ENCODE measurements at places on chromosomes 16 and 17.

DNA sequence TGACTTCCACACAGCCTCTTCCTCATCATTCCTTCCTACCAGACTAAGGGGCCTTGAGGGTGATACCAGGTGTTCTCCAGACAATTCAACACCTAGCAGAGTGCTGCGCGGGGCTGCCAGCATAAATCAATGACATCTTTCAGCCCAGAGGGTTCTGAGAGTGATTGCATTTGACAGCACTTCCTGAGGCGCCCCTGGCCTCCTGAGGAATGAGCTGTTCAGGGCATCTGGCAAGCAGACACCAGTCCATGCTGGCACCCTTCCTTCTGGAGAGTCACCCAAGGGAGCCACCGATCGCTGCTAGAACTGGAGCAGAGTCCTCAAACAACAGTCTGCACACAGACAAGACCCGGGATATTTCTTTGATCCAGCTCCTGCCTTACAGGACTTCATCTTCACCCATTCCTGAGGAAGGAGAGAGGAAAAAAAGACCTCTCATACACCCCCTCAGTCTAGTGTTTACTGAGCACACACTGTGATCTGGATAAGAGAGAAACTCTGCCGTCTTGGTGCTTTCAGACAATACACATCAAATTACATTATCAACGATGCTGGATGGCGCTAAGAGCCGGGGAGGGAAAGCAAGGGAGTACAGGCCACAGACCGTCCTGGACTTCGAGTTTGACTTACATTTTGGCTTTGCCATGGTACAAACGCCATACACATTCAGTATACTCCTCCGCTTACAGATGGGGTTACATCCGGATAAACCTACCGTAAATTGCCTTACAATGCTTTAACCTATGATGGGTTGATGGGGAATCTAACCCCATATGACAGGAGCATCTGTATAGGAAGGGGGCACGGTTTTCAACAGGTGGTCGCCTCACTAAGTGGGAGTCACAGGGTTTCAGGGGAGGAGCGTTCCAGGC is 23.0 kb downstream of the NPTX1 start:
- no peak for DNase-seq

DNA sequence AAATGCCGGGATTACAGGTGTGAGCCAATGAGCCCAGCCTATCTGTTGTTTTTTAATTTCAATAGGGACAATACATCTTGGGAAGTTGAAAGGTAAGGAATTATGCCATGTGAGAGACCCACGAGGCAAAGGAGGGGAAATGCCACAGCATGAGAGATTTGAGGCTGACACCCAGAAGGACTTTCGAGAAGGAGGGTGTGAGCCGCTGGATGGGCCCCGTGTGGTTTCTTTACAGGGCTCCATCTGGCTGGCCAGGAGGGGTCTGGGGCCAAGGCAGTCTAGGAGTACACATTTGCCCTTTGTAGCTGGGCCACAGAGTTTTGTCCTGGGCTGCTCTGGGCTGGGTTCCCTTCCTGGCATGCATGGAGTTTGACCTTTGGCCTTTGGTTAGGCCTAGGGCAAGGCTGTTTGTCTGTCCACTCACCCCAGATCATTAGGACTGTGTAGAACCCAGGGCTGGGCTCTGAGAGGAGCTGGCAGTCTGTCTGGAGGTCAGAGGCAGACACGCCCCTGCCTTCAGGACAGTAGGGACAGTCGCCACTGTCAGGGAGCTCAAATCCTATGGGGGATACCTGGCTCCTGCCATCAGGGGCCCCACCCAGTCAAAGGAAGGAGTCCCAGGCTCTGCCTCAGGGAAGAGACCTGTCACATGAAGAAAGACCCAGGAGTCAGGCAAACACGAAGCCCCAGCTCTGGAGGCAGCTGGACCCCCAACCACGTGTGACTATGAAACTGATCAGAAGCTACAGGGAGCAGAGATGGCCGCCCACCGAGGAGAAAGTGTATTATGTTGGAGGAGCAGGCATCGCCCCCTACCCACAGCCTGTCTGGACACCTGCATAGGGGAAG is 24.2 kb upstream of the NXPH3 start:
- no peak for DNase-seq

GRCh38 chr16:3458852-3459361 is 15.4 kb downstream of the NAA60 start:
- no peak for DNase-seq

DNA sequence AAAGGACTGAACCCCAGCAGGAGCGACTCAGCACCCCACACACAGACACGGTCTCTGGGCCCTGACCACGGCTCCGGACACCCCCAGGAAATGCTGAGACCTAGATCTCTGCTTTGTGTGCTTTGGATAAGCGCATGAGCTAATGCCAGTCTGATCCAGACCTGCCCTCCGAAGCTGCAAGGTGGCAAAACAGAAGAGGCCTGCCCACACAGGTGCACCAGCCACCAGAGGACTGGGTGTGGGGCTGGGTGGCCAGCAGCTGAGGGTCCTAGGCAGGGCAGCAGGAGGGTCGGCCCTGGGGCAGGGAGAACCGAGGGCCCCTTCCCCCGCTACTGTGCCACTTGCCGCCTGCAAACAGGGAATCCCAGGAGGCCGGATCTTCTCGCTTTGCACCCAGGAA is 30.7 kb upstream of the EIF1 start:
- no peak for DNase-seq

GRCh38 chr17:65892912-65893377 is 299.0 kb downstream of the CEP112 start:
- DNase-seq = no peak

DNA sequence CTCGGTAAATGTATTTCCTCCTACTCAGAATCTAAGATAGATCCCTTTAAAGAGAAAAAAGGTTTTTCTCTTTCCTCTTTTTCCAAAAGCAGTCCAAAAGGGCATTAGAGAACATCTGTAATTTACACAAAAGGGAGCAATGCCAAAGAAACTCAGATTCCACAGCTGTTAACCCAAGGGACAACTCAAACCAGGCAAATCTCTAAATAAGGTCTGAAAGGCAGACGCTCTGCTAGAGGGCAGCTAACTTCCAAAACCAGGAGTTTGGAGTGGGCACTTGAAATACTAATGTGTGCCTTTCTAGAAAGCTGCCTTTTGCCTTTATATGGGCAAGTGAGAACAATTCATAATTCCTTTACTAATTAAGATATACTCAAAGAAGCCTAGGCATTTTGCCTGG is 435.7 kb downstream of the ZFHX3 start:
- no peak for DNase-seq

DNA sequence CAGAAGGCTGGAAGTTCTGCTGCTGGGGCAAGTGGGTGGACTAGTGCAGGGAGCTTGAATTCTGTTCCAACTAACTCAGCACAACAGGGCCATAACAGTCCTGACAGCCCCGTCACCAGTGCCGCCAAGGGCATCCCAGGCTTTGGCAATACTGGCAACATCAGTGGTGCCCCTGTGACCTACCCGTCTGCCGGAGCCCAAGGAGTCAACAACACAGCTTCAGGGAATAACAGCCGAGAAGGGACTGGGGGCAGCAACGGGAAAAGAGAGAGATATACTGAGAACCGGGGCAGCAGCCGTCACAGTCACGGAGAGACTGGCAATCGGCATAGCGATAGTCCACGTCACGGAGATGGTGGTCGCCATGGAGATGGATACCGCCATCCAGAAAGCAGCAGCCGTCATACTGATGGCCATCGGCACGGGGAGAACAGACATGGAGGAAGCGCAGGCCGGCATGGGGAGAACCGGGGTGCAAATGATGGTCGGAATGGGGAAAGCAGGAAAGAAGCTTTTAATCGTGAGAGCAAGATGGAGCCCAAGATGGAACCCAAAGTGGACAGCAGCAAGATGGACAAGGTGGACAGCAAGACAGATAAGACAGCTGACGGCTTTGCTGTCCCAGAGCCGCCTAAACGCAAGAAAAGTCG is 9.4 kb upstream of the PSMC5 start:
- no peak for DNase-seq

GRCh38 chr16:1949507-1949906 is 5.0 kb downstream of the RPL3L start:
- DNase-seq = no peak

DNA sequence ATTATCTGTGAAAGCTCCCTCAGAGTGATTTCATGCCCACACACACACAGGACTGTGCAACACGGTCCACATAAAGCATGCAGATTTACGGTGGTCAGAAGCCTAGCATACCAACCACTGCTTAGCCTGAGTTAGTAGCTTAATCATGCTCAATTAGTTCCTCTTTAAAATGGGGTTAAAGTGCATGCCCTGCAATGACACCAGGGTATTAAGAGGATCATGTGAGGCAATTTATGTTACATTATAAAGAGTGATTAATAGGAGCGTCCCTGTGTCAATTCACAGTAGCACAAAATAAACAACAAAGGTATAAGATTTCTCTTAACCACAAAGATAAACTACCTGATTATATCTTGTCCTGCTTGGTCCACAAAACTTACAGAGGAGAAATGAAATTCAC is 39.8 kb downstream of the C17orf67 start:
- DNase-seq = no peak

- DNase-seq = no peak
Measured at GRCh38 chr16:67528870-67529581, 397 bp downstream of the RIPOR1 start.

- DNase-seq = no peak
Measured at GRCh38 chr17:38434178-38434665, 6.0 kb downstream of the ARHGAP23 start.

GRCh38 chr16:8646326-8647053 is 25.0 kb downstream of the METTL22 start:
- no peak for DNase-seq

DNA sequence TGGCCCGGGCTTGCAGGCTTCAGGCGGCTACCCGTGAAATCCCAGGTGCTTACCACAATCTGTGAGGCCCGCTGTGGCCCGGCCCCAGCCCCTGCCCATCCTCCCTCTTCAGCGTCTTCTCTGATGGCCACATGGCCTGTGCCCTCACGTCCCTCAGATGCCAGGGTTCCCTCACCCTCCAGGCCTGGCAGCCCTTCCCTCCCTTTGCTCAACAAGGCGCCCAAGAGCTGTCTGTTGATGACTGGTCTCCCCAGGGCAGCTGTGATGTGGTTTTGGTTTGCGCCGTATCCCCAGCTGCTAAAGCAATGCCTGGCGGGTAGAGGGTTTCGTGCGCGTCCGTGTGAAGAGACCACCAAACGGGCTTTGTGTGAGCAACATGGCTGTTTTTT is 35.1 kb downstream of the PMM2 start:
- DNase-seq = no peak

- DNase-seq = no peak
Measured at GRCh38 chr17:73393962-73394361, 82.2 kb upstream of the CDC42EP4 start.

DNA sequence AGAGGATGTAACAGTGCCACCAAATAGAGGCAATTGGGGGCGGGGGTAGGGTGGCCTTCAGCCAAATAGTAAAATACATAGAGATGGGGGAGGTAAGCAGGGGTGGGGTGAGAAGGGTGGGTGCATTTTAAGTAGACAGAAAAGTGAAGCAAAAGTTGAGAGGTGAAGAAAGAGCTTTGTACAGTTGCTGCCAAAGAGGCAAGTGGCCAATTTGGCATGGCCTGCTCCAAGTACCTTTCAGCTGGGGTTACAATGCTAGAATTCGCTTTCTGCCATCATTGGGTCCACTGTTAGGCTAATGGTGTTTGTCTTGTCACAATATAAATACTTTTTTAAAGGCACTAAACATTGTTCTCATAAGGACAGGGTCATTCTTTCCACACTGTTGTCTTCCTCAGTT is 5.2 kb upstream of the TMEM97 start:
- DNase-seq = no peak

DNA sequence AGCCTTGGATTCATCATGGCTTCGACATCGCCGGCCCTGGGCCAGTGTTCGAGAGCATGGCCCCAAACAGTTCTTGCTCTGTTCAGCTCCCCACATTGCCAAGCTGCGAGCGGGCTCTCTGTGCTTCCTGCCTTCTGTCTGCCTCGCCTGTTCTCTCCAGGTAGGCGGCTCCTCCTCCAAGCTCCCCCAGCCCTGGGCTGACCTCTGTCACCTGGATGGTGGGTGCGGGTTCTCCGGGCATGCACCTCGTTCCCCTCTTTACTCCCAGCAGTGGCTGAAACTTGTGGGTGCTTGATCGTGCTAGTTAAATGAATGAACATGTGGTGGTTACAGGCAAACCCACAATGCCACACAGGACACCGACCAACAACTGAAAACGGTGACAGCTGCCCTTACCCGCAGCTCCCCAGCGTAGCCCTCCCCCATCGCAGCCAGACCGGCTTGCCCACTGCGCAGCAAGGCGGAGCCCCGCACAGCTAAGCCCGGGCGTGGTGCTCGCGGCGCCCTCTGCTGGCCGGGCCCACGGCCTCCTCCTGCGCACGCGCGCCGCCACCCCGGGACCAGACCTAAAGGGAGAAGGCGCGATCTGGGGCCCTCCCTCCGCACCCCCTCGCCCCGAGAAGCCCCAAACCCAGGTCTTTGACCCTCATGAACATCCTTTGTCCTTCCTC is 23.0 kb upstream of the EIF1 start:
- no peak for DNase-seq

DNA sequence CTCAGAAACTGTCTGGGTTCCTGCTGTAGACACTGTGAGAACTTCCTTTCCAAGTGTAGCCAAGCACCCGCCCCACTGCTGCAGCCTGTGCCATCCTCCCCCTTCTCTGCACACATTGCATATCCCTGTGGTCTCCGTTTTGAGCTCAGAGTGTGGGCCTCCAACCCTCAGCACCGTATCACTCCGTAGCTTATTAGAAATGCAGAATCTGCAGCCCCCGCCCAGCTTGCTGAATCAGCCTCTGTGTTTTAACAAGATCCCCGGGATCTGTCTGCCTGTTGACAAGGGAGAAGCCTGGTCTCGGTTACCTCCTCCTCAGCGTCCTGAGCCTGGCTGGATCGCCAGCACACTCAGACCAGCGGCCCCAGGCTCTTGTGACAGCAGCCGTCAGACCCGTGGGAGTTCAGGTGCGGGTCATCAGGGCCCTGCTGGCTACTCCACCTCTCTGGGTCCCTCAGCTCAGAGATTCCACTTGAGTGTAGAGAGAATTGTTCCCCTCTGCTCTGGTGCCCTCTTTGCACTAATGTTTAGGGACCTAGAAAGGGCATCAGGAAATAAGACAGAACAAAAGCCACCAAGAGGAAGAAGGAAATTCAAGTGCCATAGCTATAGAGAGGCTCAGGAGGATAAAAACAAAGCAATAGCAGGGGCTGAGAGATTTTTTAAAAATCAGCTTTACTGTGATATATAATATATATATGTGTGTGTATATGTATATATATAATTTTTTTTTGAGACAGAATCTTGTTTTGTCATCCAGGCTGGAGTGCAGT is 92.3 kb downstream of the PITPNC1 start:
- no peak for DNase-seq

- no peak for DNase-seq
Measured at GRCh38 chr16:4958510-4959438, 644 bp downstream of the SEC14L5 start.

DNA sequence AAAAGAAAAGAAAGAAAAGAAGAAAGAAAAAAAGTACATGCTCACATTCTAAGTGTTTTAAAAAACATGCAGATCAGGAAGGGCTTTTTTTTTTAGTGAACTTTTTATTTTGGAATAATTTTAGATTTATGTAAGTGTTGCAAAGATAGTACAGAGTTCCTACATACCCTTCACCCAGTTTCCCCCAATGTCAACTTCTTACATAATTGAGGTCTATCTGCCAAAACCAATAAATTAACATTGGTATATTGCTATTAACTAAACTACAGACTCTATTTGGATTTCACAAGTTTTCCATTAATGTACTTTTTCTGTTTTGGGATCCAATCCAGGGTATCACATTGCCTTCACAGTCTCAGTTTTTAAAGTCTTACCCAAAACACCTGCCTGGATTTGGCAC is 81.7 kb downstream of the SKAP1 start:
- DNase-seq = no peak

GRCh38 chr16:89489898-89490438 is 393 bp downstream of the ANKRD11 start:
- DNase-seq = no peak

- no peak for DNase-seq
Measured at GRCh38 chr17:79655672-79656290, 44.9 kb upstream of the RBFOX3 start.

Measured in kidney epithelial cell (primary cell).